CD8-positive, alpha-beta memory T cell (primary cell): ENCODE measurements at places on chromosomes 5 and 9. TPM values are rescaled to one million over a fixed set of nuclear protein-coding genes. Genes with fewer than 3 reads are reported as not detected.

Gene LHX6
- not detected for total RNA-seq

GRCh38 chr5:103512500-103512899, 50.1 kb downstream of the NUDT12 start:
- no peak for DNase-seq

Gene ROR2
- total RNA-seq = not detected

- DNase-seq = no peak
Measured at GRCh38 chr5:147388184-147389108, 121.4 kb downstream of the DPYSL3 start.

DNA sequence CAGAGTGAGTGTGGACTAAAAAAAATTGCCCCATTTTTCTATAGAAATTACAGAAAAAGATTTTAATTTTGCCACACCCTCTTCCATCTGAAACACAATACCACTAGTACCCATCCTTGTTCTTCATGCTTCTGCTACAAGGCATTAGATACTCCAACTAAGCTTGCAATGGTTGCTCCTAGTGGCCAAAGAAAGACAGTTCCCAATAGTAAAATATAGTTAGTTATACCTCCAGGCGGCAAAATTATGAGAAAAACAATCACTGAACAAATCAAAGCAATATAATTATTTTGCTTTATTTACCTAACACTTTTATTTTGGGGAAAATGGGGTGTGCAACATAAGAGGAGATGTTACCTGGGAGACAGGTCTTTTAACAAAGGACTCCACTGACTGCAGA, 101.2 kb downstream of the RAPGEF6 start:
- DNase-seq = no peak
